ENCODE measurements at places on chromosomes 1 and 21.

DNA sequence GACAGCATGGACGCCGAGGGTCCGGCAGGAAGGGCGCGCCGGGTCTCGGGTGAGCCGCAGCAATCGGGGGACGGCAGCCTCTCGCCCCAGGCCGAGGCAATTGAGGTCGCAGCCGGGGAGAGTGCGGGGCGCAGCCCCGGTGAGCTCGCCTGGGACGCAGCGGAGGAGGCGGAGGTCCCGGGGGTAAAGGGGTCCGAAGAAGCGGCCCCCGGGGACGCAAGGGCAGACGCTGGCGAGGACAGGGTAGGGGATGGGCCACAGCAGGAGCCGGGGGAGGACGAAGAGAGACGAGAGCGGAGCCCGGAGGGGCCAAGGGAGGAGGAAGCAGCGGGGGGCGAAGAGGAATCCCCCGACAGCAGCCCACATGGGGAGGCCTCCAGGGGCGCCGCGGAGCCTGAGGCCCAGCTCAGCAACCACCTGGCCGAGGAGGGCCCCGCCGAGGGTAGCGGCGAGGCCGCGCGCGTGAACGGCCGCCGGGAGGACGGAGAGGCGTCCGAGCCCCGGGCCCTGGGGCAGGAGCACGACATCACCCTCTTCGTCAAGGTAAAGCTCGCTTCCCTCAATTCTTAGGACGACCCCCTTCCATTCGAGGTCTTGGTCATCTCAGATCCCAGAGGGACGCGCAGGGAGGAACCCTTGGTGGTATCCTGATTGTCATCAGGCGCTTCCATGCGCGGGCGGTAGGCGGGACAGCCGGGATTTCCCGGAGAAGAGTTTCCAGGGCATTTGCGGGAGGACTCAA, 1.6 kb downstream of the CLIC6 start:
- peak; percentile 28 for DNase-seq

DNA sequence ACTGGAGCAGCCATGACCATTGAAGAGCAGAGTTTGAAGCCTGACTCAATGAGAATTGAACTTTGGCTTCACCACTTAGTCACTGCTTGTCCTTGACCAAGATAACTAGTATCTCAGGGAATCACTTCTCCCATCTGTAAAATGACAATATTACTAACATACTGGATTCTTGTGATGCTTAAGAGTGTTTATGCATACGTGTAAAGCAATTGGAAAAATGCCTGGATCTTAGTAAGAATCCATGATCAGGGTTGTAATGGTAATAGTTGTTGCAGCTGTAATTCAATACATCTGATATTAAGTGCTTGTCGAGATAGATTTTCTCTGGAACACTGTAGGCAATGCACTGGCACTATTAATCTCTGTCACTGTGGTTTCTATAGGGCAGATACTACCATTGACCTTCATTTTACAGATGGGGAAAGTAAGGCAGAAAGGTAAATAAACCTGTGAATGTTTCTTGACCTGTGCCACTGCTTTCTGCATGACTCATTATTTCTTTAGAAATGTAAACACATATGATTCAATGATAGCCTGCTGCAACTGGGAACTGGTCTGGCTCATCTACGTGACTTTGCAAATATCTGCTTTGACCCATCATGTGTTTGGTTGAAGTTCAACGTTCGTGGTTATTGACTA, 662.5 kb downstream of the PLA2G4A start:
- no peak for DNase-seq

- DNase-seq, result no peak
Observed at GRCh38 chr1:93554883-93555872, 107.3 kb downstream of the FNBP1L start.

DNA sequence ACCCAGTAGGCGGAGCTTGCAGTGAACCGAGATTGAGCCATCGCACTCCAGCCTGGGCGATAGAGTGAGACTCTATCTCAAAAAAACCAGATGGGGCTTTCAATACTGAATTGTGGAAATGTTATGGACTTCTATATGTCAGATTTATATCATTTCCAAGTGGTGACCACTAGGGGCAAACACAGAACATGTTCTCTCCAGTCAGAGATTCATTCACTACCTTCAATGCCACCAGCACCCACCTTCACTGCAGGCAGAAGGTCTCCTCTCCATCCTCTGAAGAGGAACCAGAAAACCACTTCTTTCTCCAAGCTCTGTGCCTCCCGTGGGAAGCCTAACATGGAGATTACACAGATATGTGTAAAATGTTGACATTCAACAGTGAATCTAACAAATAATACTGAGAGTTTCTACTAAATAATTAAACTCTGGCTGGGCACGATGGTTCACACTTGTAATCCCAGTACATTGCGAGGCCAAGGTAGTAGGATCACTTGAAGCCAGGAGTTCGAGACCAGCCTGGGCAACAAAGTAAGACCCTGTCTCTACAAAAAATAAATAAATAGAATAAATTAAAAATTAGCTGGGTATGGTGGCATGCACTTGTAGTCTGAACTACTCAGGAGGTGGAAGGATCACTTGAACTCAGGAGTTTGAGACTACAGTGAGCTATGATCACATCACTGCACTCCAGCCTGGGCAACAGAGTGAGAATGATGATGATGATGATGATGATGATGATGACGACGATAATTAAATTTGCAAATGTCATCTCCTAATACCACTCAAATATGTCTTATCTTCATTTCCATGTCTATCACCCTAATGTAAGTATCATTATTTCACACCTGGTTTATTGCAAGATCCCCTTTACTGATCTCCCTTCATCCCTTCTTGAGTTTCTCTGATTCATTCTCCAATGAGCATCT, 151.1 kb downstream of the ZNF281 start:
- DNase-seq, result no peak

- no peak for DNase-seq
Observed at GRCh38 chr1:201122321-201122957, 4.5 kb downstream of the ASCL5 start.

- no peak for DNase-seq
Observed at GRCh38 chr1:5611851-5612250, 380.4 kb downstream of the NPHP4 start.

- no peak for DNase-seq
Observed at GRCh38 chr1:14759843-14760242, 161.4 kb downstream of the KAZN start.

DNA sequence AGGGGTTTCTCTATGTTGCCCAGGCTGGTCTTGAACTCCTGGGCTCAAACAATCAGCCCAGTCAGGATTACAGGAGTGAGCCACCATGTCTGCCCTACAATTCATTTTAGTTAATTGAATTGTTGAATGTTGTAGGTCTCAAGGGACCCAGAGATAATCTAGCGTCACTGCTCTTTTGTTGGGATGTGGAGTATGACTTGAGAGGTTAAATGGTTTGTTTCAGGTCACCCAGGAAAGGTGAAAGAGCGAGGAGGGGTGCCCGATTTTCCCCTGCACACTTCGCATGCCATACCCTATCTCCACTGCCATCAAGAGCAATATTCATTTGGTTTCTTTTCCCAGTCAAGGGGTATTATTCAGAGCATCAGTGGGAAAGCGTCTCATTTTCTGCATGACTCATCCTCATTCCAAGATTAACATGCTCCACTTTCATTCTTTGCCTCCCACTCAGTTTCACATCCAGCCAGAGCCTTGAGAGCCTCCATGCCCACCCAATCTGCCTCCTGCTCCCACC, 13.1 kb upstream of the SLC30A1 start:
- DNase-seq, result no peak

DNA sequence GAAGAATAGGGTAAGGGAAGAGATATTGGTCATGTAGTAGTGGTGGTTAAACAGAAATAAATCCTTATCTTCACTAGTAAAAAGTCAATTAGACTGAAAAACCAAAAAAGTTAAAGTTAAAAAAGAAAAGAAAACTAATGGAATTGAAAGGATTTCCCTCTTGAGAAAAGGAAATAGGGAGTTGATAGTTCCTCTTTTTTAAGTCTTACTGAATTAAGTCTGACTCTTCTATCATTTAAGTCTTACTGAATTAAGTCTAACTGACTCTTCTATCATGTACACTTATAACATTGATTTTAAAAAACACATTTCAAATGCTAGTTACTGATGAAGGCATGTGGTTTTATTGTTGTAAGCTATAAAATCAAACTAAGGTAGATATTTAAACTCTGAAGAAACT, 49.5 kb upstream of the TENT5C start:
- no peak for DNase-seq

DNA sequence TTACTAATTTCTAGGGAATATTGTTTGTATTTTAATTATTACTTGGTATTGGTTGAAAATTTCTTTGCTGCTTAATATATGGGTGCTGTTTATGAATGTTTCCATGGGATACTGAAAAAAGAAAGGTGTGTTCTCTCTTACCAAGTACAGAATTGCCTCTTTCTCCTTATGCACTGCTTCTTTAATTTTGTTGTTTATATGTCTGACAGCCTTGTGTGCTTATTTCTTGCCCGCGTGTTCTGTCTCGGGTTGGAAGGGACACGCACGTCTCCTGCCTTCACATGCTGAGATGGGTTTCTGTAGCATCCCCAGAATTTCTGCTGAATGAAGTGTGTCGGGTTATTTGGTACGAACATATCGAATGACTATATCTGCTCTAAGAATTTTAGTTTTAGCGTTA, 51.1 kb downstream of the AGPAT3 start:
- DNase-seq, result no peak

GRCh38 chr1:8889103-8889846, 10.8 kb upstream of the ENO1 start:
- no peak for DNase-seq

Data from stimulated activated naive CD8-positive, alpha-beta T cell treated with anti-CD3 and anti-CD28 coated beads, Interleukin-15, Interleukin-2, amounts not matched to agents 100 U/mL and 50 U/mL, for 24 hours (primary cell).